Spleen (tissue), 13 donors: ENCODE measurements at places on chromosomes 2 and 18. TPM values are rescaled to one million over a fixed set of nuclear protein-coding genes. Genes with fewer than 3 reads are reported as not detected.

LYG2 gene
- total RNA-seq, result not detected

DNA sequence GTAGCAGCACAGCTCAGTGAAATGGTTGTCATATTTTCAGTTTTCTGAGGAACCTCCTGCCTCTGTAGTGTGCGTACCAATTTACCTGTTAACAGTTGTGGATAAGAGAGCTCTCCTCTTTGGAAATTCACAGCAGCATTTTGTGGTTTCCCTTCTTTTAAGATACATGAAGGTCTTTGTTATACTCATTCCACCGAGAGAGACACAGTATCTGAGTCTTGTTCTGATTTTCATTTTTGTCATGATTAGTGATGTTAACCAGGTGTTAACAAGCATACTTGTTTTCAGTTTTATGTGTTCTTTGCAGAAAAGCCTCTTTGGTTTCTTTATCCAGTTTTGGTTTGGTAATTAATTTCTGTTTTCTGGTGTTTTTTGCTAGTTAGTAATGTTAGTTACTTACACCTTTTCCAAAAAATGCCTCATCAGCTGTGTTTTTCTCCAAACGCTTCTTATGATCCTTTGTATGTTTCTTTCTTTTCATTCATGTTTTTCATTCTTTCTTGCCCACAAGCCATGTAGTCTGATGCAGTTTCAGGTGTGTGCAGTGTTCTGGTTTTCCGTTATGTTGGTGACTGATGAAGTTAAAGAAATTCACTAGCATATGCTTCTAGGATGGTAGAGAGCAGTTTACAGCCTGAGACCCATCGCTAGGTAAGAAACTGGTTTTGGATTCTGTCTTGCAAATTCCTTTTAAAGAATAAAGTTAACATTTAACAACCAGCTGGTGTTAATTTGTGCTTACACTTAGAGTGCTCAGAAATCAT, 30.1 kb downstream of the CCDC74A start:
- DNase-seq, result no peak

- no peak for DNase-seq
Measured at GRCh38 chr2:199019898-199020507, 437.7 kb downstream of the SATB2 start.

GRCh38 chr2:23007631-23008235, 377.2 kb upstream of the KLHL29 start:
- DNase-seq, result no peak

GRCh38 chr18:30862900-30863299, 179.6 kb downstream of the DSC3 start:
- no peak for DNase-seq

LCT gene
- total RNA-seq, result 0.07 TPM

LIMS3 gene
- total RNA-seq, result 1.9 TPM

DNA sequence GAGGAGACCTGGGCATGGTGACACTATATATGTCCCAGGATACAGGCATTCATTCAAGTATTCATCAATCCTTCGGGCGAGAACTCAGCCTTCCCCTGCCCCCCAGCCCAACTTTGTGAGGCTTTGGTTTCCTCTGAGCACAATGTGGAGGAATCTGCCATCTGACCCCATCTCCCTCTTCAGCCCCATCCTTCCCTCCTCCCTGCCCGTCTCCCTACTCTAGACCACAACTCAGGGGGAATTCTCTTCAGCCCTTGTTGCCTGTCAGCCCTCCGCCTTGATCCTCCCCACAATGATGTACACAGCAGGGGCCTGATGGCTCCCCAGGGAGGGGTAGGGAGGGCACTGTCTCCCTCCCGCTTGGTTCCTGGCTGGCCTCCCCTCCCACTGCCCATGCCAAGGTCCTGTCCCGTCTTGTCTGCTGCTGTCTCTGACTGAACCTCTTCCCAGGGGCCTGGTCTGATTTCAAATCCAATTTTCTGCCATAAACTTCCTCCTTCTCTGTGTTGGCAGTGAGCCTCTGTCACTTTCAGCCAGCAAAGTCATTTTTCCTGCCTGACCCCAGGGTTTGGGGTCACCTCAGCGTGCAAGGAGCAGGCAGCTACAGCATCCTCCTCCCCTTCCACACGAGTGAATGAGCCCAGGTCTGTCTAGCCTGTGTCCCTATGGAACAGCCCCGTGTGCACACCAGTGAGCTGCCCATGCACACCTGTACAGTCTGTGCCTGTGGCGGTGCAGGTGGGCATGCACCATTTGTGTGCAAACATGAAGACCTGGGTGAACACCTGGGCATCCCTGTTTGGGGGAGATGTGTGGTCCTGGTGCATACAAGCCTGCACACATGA, 197.3 kb downstream of the CELF4 start:
- no peak for DNase-seq

DNA sequence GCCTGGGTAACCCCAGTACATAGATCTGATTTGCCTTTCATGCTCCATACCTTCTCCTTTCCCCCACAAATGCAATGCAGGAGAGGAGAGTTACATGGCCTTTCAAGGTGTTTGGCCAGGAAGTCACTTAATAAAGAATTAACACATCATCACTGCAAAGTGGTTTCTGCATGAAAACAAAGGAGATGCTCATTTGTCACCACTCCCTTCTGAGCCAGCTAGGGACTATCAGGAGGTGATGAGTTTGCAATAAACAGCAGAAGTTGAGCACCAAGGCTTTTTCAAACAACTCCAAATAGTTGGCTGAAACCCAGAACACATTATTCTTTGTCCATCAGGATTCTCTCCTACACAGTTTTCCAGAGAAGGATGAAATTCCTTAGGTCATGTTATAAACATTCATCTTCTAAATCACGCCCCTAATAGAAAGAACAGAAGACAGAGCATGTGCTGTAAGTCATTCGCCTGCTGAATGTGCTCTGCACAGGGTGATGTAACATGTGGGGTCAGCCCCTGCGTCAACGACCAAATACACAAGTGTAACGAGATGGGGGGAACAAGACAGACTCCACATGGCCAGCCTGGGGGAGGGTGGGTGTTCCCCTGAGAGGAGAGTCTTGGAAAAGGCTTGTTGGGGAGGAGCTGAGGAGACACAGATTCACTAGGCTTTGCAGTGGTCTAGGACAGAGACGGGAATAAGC, 87.3 kb upstream of the RMDN2 start:
- no peak for DNase-seq

GRCh38 chr2:200798514-200798913, 13.2 kb upstream of the BZW1 start:
- DNase-seq, result no peak

DNA sequence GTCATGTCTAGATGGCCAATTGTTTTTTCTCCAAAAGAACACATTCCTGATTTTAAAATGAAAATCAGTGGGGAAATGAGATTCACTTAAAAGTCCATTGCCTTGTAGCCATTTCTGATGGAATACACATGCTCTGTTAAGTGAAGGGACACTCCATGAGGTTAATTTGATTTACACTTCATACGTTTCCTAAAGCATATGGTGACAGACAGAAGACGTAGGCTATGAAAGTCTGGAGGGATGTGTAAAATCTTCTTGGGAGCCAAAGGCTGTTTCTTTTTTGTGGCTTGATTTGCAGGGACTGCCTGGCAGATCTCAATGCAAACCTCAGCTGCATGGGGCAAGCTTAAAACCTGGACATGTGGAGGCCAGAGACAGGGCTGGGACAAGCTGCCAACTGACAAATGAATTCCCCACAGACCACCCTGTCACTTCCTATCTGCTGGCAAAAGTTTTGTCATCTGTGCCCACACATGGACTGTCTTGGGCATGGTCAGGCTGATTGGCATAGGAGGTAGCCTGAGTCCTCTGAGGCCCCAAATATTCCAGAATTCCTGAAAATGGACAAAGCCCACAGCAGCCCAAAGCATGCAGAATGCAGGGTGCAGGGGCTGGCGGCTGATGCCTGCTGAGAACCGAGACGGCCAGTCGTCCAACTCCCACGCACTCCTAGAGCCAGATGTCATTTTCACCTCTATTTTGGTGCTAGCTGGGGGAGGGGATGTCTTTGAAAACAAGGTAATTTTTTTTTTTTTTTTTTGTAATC, 73.9 kb downstream of the SDC1 start:
- DNase-seq, result no peak

PSTPIP2 gene
- 69.2 TPM for total RNA-seq
